ENCODE measurements at places on chromosomes 1 and 21.
A peak's percentile ranks its signal among the peaks of the same experiment; 100 is the strongest.

- no peak for DNase-seq
Observed at GRCh38 chr1:32636914-32637645, 13.3 kb downstream of the ZBTB8OS start.

DNA sequence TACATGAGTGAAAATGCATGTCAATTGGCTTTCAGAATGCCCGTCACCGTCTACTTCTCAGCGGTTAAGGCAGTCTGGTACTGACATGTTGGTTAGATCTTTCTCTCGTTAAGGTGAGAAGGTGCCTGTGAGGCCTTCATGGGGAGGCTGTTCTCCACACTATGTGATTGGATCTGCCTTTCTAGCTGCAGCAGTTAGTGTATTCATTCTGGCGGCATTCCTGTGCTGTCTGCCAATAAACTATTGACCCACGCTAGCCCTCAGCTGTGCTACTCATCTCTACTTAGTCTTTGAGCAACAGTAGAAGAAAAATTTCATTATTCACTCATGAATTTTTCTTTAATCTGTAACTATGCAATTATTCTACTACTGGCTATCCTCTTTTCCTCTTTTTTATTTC, 32.0 kb downstream of the CCSAP start:
- no peak for DNase-seq

DNA sequence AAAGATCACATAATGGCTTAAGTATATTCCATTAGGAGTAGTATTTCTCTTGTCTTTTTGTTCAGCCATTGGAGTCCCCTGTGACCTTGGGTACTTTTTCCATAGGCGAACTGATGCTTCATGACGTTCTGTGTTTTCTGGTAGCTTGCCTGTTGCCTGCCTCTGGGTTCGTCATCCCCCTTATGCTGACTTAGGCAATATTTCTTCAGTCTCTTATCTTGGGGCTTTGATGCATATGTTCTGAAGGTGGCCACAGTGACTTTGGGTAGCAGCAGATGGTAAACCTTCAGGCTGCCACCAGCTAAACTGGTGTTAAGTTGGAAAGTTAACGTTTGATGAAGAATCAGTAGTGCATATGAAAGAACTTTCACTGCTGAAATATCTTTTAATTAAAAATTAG, 170.2 kb downstream of the RPS6KC1 start:
- no peak for DNase-seq

DNA sequence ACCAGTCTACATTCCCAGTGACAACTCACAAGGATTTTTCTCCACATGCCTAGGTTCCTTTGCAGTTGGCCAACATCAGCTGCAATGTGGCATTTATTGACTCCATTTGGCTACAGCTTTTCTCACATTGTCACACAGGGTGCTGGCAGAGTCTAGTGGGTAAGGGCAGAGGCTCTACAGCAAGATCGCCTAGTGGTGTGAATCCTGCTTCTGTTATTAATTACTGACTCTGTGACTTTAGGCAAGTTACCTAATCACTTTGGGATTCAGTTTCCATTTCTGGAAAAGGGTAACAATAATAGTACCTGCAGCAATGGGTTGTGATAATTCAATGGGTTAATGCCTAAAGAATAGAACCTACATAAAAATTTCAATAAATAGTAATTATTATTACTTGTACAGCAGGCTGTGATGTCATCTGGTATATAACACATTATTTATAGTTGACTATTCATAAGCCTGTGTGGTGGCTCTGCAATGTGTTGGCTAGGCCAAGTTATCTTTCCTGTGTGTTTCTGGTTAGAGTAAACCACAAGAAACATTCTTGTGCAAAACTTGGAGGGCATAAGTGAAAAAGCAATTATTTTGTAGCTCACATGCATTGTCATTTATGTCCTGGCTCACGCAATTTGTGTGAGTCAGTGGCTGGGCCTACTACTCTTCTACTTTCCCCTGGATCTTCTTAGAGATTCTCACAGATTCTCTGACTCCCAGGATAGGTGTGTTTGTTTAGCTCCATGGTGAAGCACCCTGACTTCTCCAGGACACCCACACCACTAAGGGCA, 59.5 kb downstream of the PTGS2 start:
- DNase-seq: no peak

DNA sequence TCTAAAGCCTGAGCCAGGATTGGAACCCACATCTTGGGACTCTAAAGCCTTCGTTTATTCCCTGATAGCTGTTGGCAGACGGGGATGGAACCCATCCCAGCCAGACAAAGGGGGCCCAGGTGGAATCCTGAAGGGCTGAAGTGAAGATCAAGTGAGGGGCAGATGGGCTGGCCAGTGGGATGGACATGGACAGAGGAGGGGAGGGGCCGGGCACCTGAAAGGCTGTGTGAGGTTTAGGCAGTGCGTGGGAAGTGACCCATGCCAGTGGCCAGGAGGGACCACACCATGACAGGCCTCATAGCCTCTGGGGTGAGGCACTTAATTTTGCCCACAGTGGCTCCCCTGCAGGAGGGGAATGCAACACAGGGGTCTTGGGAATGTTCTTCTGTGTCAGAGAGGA, 44.6 kb upstream of the DMRTB1 start:
- DNase-seq: no peak

- DNase-seq: no peak
Observed at GRCh38 chr1:180208264-180208663, 21.8 kb upstream of the LHX4 start.

DNA sequence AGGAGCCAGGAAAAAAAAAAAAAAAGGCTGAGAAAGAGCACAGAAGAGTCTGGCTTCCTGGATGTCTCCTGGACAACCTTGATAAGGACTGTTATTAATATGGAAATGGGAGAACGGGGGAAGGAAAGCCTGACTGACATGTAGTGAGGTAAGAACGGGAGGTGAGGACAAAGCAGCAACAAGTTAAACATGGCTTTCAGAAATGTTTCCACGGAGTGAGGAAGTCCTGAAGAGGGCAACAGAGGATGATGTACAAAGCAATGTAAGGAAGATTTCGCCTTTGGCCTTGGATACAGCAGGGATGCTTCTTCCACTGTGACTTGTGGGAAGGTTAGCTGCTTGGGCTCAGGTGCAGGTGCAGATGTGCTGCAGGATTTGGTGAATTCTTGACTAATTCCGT, 11.9 kb upstream of the NIBAN1 start:
- DNase-seq: peak; percentile 62
